CD4-positive, alpha-beta T cell (primary cell): ENCODE measurements at places on chromosomes 5 and 9.

GRCh38 chr9:38181232-38181631 lies 112.2 kb upstream of the SHB start:
- DNase-seq = no peak

- peak; percentile 66 for DNase-seq
Observed at GRCh38 chr9:105114964-105115728, 129.3 kb upstream of the SLC44A1 start.

GRCh38 chr5:132132138-132132537 lies 58.5 kb downstream of the CSF2 start:
- DNase-seq = no peak

GRCh38 chr9:32550150-32550561 lies 2.0 kb upstream of the SMIM27 start:
- no peak for DNase-seq

DNA sequence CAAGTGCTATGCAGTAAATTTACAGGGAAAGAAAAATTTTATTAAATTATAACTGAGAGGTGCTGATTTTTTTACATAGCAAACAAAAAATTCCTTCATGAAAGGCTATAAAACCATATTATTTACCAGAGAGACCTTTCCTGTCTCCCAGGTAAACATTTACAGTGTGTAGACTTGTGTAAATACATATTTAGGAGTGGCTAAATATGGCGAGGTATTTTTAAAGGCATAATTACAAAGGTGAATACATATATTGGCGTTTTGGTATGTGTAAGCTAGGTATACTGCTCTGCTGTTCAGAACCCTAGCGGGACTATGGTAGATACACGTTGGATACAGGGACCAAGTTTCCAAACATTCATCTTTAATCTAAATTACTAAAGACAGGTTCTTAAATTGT lies 170.6 kb upstream of the MEF2C start:
- no peak for DNase-seq

- DNase-seq = no peak
Observed at GRCh38 chr5:15183520-15183919, 311.9 kb upstream of the ANKH start.

GRCh38 chr5:41510176-41510831 lies at the start of gene PLCXD3:
PLCXD3 (minus strand) TSS chr5:41510601; CDS start chr5:41510526, 75 bp downstream.
- no peak for DNase-seq

- DNase-seq = no peak
Observed at GRCh38 chr5:31916327-31916726, 257.8 kb downstream of the GOLPH3 start.

DNA sequence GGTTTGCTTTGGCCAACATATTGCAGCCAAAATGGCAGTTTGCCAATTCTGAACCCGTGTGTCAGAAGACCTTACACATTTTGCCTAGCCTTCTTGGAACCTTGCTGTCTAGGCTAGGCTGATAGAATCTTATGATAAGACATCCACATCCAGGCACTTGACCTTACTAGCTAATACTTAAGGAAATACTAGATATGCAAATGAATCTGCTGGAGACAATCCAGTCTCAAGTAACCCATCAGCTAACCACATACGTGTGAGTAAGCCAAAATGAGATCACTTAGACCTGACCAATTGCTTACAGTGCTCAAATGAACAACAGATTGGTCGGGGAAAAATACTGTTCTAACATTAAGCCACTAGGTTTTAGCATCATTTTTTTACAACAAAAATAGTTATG lies 1504.6 kb upstream of the CDH9 start:
- no peak for DNase-seq

GRCh38 chr5:74182603-74183002 lies 457.9 kb downstream of the ENC1 start:
- DNase-seq = no peak

GRCh38 chr5:142184988-142185387 lies 76.4 kb downstream of the NDFIP1 start:
- no peak for DNase-seq

- no peak for DNase-seq
Observed at GRCh38 chr9:113656771-113657670, 193.5 kb downstream of the RGS3 start.

DNA sequence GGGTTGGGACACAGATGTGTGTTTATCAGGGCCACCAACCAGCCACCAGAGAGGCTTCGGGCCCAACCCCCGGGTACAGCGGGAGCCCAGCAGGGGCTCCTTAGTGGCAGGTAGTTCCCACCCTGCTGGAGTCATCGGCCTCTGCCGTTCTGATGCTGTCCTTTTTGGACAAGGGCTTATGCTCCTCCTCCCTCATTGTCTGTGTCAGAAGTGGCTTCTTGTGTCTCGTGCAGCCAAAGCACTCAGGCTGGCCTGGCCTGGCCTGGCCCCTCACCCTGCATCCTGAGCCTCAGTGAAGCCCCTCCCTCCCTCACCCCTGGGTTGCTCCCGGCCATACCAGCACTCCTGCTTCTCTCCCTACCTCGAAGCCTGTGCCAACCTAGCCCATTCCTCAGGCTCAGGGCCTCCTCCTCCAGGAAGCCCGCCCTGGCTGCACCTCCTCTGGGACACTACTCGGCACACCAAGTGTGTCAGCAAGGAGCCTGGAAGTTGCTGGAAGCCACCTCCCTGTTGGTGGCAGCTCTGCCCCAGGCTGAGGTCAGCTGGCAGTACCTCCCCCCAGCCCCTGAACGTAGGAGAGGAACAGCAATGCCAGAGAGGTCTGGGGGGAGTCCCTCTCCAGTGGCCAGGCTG lies 4.1 kb upstream of the UBAC1 start:
- no peak for DNase-seq

DNA sequence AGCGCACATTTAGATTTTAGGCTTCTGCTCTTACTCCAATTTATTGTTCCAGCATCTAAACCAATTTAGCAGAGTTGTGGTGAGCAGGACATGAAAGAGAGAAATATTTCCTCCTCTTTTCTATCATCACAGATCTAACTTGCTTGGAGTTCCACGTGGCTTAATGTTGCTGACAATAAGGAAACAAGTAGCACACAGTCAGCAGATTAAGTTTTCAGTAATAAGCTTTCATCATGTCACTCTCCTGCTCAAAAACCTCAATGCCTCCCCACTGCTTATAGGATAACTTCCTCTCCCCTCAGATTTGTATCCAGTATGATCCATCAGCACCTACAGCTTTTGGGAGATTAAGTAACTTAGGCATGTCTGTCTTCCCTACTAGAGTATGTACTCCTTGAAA lies 10.4 kb upstream of the SSBP2 start:
- no peak for DNase-seq

GRCh38 chr9:136171009-136171800 lies 33.7 kb downstream of the LHX3 start:
- no peak for DNase-seq

- no peak for DNase-seq
Observed at GRCh38 chr5:131021646-131022045, 143.4 kb downstream of the HINT1 start.

DNA sequence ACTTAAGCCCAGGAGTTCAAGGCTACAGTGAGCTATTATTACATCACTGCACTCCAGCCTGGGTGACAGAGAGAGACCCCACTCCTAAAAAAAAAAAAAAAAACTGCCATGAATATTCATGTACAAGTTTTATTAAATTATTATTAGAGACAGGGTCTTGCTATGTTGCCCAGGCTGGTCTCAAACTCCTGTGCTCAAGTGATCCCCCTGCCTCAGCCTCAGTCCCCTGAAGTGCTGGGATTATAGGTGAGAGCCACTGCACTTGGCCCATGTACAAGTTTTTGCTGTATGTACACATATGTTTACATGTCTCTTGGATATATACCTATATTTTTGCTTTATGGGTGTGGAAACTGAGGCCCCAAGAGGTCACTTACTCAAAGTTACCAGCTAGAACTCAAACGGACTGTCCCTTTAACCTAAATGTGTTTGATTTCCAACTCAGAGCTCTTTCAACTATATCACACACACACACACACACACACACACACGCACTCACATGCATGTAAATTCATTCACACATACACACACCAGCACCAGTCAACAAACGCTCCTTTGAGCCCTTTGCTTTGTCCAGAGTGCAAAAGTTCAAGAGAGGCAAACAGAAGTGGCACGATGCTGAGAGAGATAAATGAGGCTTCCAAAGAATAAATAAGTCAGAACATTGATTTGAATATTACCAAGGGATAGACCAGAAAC lies 42.3 kb upstream of the STRBP start:
- no peak for DNase-seq

GRCh38 chr9:136791516-136792276 lies 552 bp downstream of the TMEM141 start:
- peak; percentile 81 for DNase-seq

GRCh38 chr5:124410539-124411488 lies 335.6 kb downstream of the ZNF608 start:
- DNase-seq = no peak

DNA sequence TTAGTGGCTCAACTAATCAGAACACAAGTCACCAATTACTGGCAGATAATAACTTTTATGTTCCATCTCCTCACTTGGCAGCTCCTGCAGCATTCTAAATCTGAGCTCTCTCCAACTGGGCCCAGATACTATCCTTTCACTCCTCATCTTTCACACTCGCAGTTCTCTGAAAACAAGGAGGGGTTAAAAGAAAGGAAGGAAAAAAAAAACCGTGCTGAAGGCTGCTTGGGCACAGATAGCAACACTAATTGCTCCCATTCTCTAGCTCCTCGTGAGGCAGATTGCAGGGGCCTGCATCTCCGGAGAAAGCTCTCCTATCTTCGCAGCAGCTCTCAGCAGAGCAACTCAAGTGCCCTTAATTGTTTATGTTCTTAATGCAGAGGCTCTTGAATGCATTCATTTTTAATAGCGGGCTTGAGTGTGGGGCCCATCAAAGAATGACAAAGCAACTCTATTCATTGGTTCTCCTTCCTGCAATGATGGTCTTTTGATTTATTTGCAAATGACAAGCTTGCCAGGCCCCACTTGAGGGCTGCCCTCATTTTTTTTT lies 23.9 kb downstream of the TLE1 start:
- no peak for DNase-seq

GRCh38 chr5:97383996-97384395 lies 200.9 kb upstream of the RIOK2 start:
- no peak for DNase-seq

DNA sequence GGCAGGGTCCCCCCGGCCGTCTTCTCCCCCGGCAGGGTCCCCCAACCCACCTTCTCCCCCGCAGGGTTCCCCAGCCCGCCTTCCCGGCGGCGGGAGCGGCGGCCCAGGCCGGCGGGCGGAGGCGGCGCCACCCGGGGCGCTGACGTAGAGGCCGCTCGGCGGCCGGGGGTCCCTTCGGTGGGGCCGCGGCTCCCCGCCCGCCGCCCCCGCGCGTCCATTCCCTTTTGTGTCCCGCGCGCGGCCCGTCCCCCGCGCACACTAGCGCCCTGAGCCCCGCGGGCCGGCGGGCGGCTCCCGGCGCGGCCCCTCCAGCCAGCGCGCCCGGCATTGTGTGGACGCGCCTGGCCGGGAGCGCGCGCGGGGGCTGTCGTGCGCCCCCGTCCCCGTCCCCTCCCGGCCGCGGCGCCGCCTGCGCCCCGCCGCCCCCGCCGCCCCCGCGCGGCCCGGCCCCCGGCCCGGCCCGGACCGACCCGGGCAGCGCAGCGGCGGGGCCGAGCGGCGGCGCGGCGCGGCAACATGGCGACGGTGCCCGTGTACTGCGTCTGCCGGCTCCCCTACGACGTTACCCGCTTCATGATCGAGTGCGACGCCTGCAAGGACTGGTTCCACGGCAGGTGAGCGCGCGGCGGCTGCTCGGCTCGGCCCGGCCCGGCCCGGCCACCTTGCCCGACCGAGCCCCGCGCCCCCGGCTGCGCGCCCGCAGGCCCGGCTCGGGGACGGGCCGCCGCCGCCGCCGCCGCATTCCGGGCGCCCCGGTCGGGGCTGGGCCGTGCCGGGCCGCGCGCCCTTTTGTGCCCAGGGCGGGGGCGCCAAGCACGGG lies at the start of gene PHF2:
TSS of gene PHF2 (plus strand) at position 327 of the 820 bp plus-strand sequence. CDS start at position 517, 190 bp downstream.
- DNase-seq = peak; percentile 72

DNA sequence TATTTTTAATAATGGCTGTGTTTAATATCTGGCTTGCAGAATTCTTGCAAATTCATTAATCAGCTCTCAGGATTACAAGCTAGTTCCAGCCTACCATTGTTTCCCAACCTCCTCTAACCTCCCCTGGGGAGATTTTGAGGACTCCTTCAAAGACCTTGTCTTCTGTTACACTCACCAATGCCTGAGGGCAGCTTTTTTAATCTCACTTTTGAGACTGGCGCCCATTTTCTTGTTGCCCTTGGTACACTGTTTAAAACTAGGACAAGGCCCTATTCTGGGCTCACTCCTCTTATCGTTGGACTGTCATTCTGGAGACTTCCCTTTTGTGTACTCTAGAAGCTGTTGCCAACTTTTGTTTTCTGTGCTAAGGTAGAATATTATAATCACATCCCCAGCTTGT lies 13.6 kb upstream of the EQTN start:
- DNase-seq = no peak

GRCh38 chr5:139394654-139395566 lies at the start of gene PROB1:
PROB1 (minus strand) TSS chr5:139395104; CDS start chr5:139395081, 23 bp downstream.
- DNase-seq = no peak
